ENCODE measurements at places on chromosomes 7 and 10.
A peak's percentile ranks its signal among the peaks of the same experiment; 100 is the strongest.

- peak; percentile 89 for DNase-seq
Observed at GRCh38 chr10:110918643-110919348, at the start of gene BBIP1. Gene BBIP1, minus strand, starts transcription at chr10:110919180. Its CDS starts 1,023 bp downstream, at chr10:110918157.

DNA sequence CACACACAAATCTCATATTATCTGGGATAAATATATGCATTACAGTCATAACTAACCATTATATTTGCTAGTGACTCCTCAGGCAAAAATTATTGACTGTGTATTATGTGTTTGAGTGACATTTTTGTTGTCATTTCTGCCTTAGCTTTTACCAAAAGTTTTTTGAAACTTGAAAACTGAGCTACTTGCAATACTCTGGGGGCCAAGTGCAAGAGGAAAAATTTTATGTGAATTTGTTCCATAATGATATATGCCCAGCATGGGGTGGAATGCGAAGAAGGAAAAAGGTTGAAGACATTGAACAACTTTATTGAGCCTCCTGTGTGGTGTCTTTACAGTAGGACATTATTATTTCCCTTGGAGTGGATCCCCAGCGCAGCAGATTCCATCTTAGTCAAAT lies 176.8 kb upstream of the FERD3L start:
- no peak for DNase-seq

DNA sequence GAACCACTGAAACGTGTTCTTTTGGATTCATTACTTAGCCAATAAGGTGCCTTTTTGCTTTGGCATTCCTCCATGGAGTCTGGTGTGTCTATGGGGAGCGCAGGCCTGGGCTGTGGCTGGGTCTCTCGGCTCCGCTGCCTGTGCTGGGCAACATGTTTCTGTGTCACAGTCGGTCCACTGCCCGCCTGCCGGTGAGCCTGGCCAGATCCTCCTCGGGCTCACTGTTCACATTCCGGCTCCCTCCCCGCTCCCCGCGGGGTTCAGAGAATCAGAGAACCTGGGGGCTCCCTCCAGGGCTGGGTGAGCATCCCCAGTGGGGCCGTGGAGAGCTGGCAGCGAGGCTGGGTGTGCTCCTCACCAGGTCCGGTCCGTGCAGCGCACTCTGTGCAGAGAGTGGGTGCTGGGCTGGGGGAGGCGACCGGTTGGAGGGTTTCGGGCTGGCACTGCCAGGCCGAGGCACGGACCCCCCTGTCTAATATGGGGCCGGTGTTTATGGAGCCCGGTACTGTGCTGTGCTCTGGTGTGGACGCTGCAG lies 70.4 kb downstream of the INPP5A start:
- DNase-seq = peak; percentile 12

- no peak for DNase-seq
Observed at GRCh38 chr7:40882071-40882658, 747.4 kb downstream of the SUGCT start.

DNA sequence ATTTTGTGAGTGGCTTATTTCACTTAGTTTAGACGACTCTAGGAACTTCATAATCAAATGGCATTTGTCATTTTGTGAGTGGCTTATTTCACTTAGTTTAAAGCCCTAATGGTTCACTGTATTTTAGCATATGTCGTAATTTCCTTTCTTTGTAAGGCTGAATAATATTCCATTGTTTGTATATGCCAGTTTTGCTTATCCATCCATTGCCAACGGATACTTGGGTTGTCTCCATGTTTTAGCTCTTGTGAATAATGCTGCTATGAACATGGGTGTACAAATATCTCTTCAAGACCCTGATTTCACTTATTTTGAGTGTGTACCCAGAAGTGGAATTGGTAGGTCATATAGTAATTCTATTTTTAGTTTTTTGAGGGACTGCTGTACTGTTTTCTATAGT lies 31.8 kb downstream of the DOCK1 start:
- no peak for DNase-seq

- DNase-seq = no peak
Observed at GRCh38 chr10:14439451-14440259, 108.9 kb upstream of the FRMD4A start.

DNA sequence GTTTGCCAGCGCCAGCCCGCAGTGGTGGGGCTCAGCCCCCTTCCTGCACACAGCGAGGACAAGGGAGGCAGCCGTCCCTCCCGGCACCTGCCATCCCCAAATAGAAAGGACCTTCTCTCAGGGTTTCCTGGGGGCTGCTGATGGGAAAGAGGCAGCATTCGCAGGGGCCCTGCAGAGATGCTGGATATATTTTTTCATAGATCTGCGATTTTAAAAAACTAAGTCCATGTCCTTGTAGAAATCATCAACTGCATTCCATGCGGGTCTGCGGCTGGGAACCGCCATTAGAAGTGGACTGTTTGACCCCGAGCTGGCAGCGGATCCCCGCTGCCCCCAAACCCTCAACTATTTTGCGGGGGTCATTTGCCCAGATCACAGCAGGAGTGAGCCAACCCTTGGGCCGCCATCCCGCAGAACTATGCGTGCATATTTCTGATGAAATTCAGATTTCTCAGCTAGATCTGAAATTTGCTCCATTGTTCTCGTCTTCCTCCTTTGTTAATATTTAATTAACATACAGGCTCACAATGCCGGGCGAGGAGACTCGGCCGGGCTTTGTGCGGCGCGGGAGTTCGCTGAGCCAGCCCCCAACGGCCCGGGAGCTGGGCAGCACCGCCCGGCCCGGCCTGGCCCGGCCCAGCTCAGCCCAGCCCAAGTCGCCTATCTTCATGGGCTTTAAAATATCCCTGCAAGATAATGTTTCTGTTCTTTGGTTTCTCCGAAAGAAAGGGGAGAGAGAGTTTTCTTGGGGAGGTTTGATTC lies 2.0 kb downstream of the EN2 start:
- no peak for DNase-seq

DNA sequence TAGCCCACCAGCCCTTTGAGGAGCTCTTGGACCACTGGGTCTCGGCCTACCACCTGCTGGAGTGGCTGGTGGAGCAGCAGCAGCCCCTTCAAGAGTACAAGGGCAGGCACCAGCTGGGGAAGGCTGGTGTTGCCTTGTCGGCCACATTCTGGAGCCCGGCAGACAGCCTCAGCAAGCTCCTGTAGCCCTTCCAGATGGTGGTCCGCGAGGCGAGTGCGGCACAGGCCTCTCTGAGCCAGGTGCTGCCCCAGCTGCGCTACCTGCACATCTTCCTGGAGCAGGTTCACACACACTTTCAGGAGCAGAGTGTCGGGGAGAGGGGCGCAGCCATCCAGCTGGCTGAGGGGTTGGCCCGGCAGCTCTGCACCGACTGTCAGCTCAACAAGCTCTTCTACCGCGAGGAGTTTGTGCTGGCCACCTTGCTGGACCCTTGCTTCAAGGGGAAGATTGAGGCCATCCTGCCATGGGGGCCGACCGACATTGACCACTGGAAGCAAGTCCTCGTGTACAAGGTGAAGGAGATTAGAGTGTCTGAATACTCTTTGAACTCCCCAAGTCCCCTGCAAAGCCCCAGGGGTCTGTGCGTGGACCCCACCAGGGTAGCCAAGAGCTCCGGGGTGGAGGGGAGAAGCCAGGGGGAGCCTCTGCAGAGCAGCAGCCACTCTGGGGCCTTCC lies 7.0 kb upstream of the ACTR3C start:
- DNase-seq = no peak

- DNase-seq = no peak
Observed at GRCh38 chr10:130022086-130022485, 58.0 kb upstream of the EBF3 start.

- no peak for DNase-seq
Observed at GRCh38 chr7:26085771-26086170, 66.2 kb upstream of the NFE2L3 start.

All from activated B cell treated with CpG ODN at 0.5 μM for 24 hours (primary cell).